ENCODE measurements at places on chromosomes 5 and 9. TPM values are rescaled to one million over a fixed set of nuclear protein-coding genes. Genes with fewer than 3 reads are reported as not detected.

Gene PCDHGC3
- total RNA-seq = not detected

Gene OBP2B
- total RNA-seq = not detected

Gene PLCXD3
- total RNA-seq = 0.03 TPM

Gene EIF4EBP3
- 13.8 TPM for total RNA-seq

DNA sequence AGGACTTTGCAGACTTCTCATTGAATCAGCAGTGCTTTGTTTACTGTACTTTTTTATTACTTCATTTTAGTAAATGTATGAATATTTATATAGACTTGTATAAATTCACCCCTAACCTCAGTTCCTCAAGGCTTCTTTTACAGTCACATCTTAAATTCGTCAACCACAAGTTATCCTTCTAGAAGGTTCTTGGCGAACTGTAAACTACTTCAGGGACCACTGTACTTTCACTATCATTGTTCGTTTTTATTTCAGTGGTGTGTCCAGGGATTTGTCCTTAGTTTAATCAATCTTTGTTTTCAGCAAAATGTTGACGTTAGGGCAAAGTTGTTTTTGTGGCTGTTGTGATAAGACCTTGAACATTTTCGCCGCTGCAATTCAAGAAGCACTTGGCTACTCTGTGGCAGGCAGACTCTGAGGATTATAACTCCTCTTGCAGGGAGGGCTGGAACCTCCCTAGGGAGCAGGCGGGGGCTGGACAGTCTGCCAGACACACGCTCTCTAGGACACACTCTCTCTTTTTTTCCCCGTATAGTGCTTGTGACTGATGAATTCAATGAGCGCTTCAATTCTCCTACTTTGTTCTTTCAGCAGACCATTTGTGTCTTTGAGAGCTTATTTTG is 252.8 kb downstream of the FBXL7 start:
- DNase-seq = no peak

GRCh38 chr9:16410601-16411280 is 459.7 kb downstream of the BNC2 start:
- DNase-seq = no peak

- no peak for DNase-seq
Observed at GRCh38 chr9:6049798-6050197, 34.4 kb upstream of the RANBP6 start.

- no peak for DNase-seq
Observed at GRCh38 chr9:99253134-99253533, 31.1 kb downstream of the SEC61B start.
